ENCODE measurements at places on chromosomes 12 and 14.

- no peak for DNase-seq
Measured at GRCh38 chr14:104844306-104845032, 20.6 kb upstream of the CEP170B start.

DNA sequence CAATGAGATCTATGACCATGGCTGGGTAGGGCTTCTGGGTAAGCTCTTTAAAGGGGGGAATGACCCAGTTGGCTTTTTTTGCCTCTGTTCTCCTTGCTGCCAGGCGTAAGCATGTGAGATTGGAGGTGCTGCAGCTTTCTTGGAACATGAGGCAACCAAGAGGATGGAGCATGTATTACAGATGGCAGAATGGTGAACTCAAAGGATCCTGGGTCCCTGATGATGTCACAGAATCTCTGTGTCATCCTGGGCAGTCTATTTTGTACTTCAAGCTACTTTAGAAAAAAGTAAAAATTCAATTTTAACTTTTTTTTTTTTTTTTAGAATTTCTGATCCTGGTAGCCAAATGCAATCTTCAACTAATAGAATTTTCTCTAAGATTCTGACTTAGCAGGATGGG lies 8.0 kb downstream of the KRT82 start:
- DNase-seq: no peak

DNA sequence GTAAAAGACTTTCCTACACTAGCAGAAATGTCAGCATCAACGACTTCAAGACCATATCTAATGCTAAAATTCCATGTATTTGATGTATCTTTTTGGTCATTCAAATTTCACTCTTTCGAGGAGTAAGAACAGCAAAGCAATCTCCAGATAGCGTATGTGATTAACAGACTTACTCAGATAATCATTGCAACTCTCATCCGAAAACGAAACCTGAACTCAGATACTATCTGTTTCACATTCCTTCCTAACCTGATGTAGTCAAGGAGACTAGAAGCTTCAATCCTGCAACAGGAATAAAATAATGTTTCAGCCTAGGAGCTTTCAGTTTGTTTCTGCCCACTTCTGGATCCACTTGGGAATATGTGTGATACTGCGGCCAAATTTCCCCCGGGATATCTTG lies 286.3 kb downstream of the NUAK1 start:
- DNase-seq: no peak

GRCh38 chr12:52585946-52586345 lies 12.3 kb upstream of the KRT74 start:
- DNase-seq: no peak

DNA sequence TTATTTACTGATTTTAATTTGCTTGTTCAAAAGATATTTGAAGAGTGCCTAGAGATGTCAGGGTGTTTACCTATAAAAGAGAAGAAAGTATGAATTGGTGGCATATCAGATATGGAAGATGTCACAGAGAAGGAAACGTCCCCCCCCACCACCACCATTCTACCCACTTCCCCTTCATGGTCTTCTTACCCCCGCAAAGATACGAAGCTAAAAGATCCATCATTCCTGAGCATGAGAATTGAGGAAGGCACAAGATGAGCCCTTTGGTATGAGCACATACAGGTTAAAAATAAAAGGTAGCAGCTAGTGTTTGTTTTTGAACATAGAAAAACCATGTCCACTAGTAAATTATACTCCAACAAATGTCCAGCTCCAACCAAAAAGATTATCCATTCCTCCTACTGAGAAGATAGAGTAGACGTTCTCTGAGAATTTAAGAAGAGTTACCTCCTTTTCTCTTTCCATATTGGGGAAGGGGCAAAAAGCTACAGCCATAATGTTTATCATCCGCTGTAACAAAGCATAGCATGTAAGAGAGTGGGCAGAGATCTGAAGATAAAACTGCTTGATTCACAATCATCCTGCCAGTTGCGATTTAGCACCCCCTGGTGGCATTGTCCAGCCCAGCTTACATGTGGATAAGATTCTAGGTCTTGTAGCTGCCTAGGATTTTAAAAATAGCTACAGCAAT lies 29.1 kb downstream of the NFYB start:
- DNase-seq: peak; percentile 86

DNA sequence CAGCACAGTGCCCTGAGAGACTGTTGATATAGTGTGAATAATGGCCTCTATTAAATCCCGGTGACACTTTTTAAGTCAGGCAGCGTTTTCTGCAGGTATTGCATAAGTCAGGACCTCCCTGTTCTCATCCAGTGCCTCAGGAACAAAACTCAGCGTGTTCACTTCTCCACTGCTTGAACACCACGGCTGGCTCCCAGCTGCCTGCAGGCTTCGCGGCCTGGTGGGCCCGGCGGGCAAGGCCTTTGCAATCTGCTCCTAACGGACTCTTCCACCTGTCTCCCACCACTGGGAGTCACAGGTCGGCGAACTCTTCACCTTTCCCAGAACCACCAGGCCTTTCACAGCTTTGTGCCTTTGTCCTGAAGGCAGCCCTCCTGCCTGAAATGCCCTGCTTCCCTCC lies 18.7 kb downstream of the RFX4 start:
- DNase-seq: no peak

DNA sequence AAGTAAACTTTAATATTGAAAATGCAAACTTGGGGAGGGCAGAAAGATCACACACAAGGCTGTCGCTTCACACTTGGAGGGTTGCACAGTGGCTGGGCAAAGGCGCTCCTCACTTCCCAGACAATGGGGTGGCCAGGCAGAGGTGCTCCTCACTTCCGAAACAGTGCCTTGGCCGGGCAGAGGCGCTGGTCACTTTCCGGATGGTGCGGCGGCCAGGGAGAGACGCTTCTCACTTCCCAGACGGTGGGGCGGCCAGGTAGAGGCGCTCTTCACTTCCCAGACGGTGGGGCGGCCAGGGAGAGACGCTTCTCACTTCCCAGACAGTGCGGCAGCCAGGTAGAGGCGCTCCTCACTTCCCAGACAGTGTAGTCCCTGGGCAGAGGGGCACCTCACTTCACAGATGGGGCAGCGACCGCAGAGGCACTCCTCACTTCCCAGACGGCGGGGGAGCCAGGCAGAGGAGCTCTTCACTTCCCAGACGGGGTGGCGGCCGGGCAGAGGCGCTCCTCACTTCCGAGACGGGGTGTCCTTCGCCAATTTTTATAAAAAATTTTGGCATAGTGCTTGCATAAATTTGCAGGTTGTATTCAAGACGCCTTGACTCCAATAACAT lies 140.8 kb upstream of the PZP start:
- no peak for DNase-seq

GRCh38 chr14:29724991-29725390 lies 202.7 kb downstream of the PRKD1 start:
- no peak for DNase-seq

DNA sequence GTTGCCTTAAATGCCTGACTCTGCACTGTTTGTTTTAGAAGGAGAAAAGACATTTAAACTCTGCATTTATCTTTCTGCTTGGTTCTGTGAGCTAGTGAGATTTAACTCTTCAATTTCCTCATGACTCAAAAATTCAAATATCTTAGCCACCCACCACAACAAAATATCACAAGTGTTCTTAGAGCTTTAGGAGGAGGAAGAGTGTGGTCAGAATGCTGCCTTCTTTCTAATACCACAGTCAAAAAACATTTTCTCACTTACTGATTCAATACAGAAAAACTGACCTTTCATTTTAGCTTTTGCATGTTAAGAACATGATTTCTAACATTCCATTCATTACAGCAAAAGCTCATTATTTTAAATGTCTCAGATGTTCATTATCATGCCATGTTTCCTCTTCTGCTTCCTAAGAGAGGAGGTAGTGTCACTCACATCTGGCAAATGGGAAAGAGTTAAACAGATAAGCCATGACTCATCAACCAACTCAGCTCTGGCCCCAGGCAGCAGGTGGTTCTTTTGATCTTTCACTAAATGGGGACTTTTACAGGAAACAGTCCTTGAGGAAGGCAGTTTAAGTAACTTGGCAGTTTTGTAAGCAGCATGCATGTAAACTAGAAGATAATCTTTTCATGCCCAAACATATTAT lies 56.4 kb upstream of the RNU6-8 start:
- DNase-seq: no peak

DNA sequence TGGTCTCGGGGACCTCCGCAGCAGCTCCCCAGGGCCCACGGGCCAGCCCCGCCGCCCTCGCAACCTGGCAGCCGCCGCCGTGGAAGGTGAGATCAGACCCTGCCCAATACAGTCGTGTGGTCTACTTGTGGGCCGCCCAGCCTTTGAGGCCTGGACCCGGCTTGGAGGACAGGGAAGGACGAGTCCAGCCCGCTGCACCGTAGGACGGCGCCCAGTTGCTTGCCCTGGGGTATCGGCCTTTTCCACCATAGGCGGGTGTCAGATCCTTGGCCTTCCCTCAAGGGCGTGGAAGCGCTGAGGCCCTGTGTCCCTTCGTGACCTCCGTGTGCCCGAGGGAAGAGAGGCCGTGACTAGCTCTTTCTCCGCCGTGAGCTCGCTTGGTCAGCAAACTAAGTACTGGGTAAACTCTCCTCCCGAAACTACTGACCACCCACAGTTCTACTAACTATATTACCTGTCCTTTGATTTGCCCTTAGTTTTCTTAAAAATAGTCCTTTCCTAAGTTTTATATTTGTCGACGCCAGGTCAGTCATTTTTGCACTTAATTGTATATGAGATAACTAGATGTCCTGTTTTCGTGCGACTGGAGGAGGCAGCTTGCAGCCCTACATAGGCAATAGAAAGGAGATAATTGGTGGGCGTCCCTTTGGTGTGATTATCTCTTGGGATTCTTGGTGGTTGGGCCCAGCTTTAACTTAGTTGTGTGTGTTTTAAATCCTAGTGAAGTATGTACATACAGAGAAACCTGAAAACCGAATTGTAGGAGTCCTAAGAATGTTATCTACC lies 757 bp downstream of the SLC25A3 start:
- peak; percentile 18 for DNase-seq

DNA sequence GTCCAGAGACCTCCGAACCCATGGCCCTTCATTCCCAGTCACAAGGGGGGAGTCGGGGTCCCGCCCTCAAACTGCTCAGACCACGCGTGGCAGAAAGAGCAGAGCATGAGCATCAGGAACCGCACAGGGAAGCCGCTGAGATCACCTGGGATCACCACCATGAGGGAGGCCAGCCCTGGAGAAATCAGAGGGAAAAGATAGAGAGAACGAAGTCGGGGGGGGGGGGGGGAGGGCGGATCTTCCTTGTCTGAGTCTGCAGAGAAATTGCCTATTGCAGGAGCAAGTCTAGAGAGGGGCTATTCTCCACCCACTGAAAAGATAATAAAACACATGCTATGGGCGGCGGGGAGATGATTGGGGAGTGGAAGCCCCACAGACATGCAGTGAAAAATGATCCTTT lies 884 bp upstream of the TMEM132C start:
- no peak for DNase-seq

All from stimulated activated CD4-positive, alpha-beta T cell treated with anti-CD3 and anti-CD28 coated beads, Interleukin-2, amount 100 ng/mL, for 48 hours (primary cell).